ENCODE measurements at places on chromosomes 7 and 10.

DNA sequence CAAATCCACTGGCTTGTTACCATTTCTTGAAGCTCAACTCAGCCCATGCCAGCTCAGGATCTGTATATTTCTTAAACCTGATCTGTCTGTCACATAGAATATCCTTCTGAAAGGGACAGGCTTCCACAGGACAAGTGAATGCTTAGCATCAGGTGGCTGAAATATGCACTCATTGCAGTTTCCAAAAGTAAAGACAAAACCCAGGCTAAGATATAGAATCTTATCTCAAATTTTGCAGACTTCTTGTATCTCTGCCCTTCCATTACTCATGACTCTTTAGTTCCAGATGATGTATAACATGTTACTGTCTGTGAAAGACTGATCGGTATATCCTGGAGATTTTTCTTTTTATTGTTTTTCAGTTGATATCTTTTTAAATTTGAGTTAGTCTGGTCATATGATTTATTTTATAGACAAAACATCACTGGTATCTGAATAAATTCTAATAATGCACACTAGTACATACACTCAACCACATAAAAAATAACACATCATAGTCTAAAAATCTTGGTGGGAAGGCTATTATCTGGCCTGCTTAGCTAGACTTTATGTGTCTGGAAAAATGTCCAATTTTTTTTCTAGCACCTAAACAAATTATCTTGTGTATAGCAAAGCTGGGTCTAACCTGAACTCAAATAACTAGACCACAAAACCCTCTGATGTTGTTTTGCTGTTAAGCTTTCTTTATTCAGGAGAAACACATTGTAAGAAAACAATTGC, 182.6 kb downstream of the ADAM12 start:
- no peak for DNase-seq

- no peak for DNase-seq
Measured at GRCh38 chr7:98638853-98639252, 21.8 kb downstream of the NPTX2 start.

DNA sequence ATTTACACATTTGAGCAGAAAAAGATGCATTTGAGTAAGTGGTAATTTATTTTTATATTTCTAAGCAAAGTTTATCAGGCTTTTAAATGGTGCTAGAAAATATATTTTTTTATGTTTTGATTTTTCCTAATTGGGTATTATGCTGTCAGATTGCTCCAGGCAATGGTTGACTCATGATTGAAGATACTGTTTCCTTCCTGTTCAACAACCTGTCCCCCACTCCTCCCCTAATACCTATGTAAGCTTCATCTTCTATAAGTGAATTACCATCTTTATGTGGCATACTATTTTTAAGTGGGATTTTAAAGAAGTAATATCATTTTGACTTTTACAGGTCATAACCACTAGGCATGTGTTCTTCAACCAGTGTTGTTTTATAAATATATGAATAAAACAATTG, 21.4 kb downstream of the TSPAN13 start:
- DNase-seq = no peak

DNA sequence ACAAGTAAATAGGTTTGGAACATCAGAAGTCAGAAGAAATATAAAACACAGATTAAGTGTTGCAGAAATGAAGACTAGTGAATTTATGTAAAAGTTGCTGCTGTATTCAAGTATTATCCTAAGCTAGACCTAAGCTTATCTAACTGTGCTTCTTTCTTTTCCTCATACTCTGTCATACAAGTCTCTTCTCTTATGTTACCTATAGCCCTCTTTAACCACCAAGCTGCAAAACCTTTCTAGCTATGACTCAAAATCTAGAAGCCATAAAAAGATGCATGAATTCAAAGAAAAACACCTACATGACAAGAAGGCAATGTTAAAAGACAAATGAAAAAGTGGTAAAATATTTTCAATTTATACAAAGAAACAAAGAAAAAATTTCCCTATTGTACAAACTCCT, 23.0 kb downstream of the DENND11 start:
- DNase-seq = no peak

DNA sequence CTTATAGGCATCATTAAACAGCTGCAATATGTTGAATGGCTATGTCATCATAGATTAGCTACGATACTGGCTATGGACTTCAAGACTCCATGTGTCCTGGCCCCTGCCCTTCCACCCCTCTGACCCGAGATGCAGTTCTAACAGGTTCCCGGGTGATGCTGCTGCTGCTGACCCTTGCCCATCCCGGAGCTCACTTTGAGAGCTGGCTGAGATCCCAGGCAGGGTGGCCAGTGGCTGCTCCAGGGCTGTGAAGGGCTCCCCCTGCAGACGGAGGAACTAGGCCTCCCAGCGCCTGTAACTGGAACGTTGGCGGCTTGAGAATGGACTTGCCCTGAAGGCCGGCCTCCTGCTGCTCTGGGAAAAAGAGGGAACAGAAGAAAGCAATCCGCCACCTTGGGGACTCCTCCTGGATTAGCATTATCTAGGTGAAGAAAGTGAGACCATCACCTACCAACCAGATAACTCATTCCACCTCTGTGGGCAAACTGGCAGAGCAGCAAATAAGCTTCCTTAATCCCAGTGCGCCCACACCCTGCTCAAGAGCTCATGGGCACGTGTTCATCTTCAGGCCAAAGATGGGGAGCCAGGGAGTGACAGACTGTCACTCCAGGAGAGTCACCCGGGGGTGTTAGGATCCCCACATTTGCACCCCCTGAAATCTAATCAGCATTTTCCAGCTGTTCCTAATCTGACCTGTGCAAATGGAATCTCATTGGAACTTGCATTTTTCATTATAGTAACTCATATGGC, 56.8 kb downstream of the PARP12 start:
- DNase-seq = no peak

GRCh38 chr7:43105521-43106120, 6.8 kb upstream of the HECW1 start:
- no peak for DNase-seq

- no peak for DNase-seq
Measured at GRCh38 chr10:20485554-20485953, 411.6 kb downstream of the NEBL start.

- no peak for DNase-seq
Measured at GRCh38 chr10:18523858-18524257, 127.5 kb downstream of the NSUN6 start.

- DNase-seq = no peak
Measured at GRCh38 chr10:125084191-125084613, 76.2 kb downstream of the CTBP2 start.

- DNase-seq = no peak
Measured at GRCh38 chr7:98085674-98086073, 21.0 kb upstream of the LMTK2 start.

DNA sequence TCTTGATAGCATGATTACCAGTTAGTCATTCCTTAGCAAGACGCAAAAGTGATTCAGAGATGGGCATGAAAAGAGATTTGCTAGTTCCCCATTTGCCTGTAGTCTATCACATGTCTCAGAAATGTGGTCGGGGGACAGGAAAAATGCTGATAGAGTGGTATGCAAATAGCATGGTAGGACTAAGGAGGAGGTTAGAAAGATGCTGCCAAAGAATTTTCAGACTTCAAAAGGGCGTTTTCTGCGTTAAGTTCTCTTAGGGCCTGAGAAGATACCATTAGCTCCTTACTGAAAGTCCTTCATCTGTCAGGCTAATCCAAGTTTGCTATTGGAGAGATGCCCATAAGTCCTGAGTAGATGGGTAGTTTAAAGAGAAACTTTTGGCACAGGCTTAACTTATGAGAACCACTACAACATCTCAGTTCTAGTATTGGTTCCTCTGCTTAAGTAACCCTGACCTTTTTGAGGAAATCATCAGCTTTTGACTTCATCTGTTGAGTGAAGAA, 2.7 kb downstream of the CALD1 start:
- no peak for DNase-seq

DNA sequence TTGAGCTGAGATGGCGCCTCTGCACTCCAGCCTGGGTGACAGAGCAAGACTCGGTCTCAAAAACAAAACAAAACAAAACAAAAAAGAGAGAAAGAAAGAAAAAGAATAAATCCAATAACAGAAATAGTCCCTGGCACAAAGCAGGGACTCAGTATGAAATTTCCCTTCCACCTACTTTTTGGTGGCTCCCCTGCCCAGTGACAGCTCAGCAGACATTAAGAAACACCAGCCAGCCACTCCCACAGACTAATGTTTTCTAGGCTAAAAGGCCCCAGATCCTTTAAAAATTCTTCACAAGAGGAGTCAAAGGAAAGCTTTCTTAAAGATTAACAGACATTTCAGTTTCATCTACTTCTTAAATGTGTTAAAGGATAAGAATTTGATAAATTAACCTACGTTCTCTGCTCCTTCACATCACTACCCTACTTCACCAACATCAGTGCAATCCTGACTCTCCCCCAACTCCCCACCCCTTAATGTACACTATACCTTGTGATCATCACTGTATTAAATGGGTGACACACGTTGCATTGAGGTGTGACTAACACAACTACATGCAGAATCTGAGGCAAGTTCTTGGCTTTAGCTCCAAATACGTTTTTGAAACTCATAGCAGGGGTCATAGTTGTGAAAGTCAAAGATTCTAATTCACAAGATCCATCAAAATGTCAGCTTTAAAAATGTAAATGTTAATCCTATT, 114.5 kb upstream of the CAV2 start:
- no peak for DNase-seq

- DNase-seq = no peak
Measured at GRCh38 chr7:3138997-3139396, 95.3 kb upstream of the CARD11 start.

GRCh38 chr10:113399065-113399464, 153.8 kb upstream of the HABP2 start:
- DNase-seq = no peak

DNA sequence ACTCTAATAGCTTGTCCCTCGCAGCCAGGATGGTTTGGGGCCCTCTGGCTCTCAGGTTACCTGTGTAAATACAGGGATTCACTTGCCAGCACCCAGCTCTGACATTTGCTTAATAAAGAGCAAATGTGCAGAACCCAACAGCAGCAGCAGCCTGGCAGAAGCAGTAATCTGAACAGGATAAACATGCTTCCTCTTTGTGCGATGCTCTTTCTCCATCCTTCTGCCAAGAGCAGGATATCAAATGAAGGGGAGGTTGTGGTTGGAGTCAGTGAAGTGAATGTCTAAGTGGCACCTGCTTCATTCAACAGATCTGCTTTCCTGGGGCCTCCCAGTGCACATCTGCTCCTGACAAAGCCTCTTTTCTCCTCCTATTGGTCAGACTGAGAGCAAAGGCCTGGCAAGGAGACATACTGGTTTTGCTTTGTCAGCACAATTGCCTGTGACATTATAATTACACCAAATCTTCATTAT, 130.3 kb downstream of the NRF1 start:
- DNase-seq = peak; percentile 88

- DNase-seq = peak; percentile 59
Measured at GRCh38 chr10:25174461-25175230, at the start of gene GPR158. GPR158 (plus strand) TSS chr10:25175001; CDS start chr10:25175421, 420 bp downstream.

DNA sequence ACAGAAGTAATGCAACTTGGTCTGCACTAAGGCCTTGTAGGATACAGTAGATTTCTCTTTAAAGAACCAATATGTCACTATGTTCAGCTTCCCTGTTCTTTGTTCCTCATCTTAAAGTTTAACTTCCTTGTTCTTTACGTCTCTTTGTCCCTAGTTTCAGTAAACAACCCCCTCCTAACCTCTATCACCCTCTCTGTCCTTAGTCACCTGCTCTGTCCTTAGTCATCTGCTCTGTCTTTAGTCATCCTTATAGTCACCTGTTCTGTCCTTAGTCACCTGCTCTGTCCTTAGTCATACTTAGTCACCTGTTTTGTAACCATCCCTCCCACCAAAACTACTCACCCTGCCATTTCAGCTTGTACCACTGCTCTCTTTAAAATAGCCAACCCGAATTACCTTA, 144.6 kb upstream of the TMEM106B start:
- no peak for DNase-seq

DNA sequence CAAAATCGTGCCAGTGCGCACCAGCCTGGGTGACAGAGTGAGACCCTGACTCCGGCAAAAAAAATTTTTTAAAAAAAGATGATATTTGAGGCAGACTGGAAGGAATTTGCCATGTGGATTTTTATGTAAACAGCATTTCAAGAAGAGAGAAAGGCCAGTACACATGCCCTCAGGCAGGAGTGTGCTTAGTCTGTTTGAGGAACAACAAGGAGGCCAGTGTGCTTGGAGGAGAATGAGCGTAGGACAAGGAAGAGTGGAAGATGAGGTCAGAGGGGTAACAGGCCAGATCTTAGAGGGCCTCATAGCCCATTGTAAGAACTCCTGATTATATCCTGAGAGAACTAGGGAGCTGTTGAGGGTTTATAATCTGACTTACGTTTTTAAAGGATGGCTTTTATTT, 17.2 kb upstream of the STRIP2 start:
- no peak for DNase-seq

GRCh38 chr10:6400331-6400730, 179.7 kb downstream of the PRKCQ start:
- no peak for DNase-seq

- DNase-seq = peak; percentile 39
Measured at GRCh38 chr10:60816628-60817397, 38.5 kb downstream of the CDK1 start.

DNA sequence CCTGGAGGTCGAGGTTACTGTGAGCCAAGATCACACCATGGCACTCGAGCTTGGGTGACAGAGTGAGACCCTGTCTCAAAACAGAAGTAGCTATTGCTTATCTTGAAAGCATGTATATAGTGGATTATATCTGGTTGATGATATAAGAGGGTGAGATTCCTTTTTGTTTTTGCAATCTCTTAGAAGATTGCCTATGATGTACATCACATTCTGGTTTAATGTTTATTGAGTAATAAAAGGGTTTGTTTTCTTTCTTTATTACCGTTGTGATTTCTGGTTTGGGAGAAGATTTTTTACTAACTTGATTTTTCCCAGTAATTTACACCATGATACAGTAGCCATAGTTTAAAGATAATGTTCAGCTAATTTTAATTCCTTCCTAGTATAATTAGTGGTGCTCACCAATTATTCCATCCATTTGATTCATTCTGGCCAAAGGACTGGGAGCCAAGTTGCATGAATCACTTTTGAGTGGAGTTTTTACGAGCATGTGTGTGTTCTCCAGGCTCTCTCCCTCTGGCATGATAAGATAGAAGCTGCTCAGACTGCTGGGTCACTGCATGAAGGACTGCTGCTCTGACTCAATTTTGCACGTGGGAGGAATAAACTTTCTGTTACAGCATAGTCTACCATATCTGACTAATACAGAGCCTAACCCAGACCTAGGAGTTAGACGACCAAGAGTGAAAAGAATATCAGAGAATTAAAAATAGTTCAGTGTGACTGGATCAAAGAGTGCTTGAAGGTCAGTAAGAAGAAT, 13.5 kb upstream of the TSPAN13 start:
- no peak for DNase-seq

GRCh38 chr7:4076701-4077294, 605.3 kb upstream of the FOXK1 start:
- no peak for DNase-seq

- no peak for DNase-seq
Measured at GRCh38 chr7:70506434-70506833, 625.5 kb upstream of the GALNT17 start.

- no peak for DNase-seq
Measured at GRCh38 chr10:58158806-58159205, 108.9 kb downstream of the IPMK start.

GRCh38 chr10:112215342-112215774, 31.8 kb upstream of the GPAM start:
- DNase-seq = no peak
